Globus pallidus (tissue), 1 donor: ENCODE measurements at places on chromosomes 4 and X.

- no peak for DNase-seq
These were observed 127.8 kb upstream of the METTL14 start for GRCh38 chr4:118557298-118557851.

DNA sequence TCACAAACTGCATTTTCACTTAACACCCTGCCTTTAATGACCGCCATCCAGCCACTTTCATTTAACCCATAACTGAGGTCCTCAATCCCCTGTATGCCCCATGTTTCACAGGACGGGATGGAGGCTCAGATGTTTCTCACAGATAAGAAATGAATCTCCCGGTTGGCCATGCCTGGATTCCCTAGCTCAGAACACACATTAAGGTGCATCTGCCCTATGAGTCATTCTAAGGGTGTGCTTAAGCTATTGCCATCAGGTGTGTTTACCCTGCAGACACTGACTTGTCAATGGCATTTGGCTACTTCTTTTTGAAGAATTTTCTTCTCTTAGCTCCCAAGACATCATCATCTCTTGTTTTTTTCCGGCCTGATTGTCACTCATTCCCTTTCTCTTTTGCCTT lies 222.6 kb upstream of the SMIM31 start:
- DNase-seq = no peak

GRCh38 chrX:40411340-40412111 lies 169.2 kb upstream of the ATP6AP2 start:
- DNase-seq = no peak

GRCh38 chrX:155959018-155959587 lies 38.4 kb upstream of the IL9R start:
- no peak for DNase-seq

- DNase-seq = no peak
These were observed 144.8 kb downstream of the FRYL start for GRCh38 chr4:48635310-48635709.

DNA sequence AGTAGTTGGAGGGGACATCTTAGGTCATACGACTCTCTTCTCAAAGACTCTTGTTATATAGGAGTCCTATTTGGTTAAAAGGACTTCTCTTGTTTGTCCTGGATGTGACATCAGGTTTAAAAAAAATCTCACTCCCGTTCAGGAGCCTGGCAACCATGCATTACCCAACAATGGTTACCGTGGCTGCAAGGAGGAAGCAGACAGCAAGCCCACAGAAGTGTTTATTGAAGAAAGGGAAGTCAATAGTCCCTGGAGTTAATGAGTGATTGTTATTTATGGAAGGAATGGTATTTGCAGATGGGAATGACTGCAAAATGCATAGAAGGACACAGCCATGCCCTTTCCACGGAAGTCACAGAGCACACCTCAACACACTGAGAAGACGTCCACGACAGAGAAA lies 75.9 kb upstream of the ENPP6 start:
- DNase-seq = no peak
